ENCODE measurements at places on chromosomes 1 and 21.
A peak's percentile ranks its signal among the peaks of the same experiment; 100 is the strongest.

- no peak for DNase-seq
Measured at GRCh38 chr1:232577772-232578171, 52.2 kb downstream of the SIPA1L2 start.

- no peak for DNase-seq
Measured at GRCh38 chr1:235831148-235831547, 35.6 kb downstream of the LYST start.

GRCh38 chr1:235876402-235876841 lies 9.7 kb upstream of the LYST start:
- DNase-seq: no peak

GRCh38 chr1:222539951-222540597 lies 7.8 kb downstream of the HHIPL2 start:
- no peak for DNase-seq

DNA sequence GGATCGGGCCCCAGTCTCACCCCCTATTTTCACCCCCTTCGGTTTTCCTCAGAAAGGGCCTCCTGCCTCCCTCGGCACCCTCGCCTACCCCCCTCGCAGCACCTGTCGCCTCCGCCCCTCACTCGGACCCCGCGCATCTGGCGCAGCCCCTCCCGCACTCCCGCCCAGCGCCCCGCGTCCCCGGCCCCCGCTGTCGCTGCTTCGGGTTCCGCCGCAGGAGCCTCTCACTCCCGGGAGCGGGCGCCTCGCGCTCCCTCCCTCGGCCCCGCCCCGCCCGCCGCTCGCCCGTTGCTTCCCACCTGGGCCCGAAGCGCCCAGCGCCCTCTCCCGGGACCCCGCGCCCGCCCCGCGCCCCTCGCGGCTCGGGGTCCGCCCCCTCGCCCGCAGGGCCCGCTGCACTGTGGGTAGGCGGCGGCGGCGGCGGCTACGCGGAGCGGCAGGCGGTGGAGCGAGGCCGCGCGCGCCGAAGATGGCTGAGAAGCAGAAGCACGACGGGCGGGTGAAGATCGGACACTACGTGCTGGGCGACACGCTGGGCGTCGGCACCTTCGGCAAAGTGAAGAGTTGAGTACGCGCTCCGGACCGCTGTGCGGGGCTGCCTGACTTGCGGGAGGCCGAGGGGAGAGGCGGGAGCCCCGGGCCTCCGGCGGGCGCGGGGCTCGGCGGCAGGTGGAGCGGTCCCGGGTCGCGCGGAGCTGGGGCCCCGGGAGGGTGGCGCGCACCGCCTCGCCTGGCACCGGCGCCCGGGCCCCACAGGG lies at the start of gene PRKAA2:
Gene PRKAA2, plus strand, starts transcription at position 396 of the 758 bp plus-strand sequence. Its CDS starts 74 bp downstream, at position 470.
- DNase-seq: no peak

GRCh38 chr1:225919906-225920305 lies 4.1 kb downstream of the PYCR2 start:
- DNase-seq: no peak

GRCh38 chr1:220272841-220273090 lies 513 bp upstream of the RAB3GAP2 start:
- DNase-seq: no peak

DNA sequence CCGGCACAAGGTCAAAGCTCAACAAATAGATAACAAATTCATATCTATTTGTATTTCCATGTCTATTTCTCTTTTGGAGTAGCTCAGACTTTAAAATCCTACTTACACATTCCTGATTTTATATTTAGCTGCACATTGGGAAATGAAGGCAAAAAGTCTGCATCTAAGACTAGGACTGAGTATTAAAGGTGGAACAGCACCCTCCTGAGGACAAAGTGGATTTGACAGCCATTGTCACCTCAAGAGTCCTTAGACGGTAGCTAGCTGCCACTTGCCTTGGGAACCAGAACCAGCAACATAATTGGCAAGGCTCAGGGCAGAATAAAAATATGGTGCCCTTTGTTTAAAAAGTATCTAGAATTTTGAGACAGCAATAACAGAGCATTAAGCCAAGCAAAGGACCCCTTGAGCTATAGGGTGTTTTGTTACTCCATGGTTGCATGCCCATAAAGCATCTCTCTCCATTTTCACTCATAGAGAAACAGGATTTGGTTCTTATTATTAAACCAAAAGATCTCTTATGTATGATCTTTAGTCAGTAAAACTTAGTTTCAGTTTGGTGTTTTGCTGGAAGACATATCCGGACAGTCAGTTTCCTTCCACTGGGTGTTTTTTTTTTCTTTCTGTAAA lies 30.0 kb upstream of the SGIP1 start:
- no peak for DNase-seq

- no peak for DNase-seq
Measured at GRCh38 chr21:14968029-14968428, 96.8 kb downstream of the NRIP1 start.

GRCh38 chr1:116560704-116561490 lies 9.9 kb downstream of the CD58 start:
- DNase-seq: no peak

- no peak for DNase-seq
Measured at GRCh38 chr1:245790441-245790840, 635.7 kb downstream of the KIF26B start.

DNA sequence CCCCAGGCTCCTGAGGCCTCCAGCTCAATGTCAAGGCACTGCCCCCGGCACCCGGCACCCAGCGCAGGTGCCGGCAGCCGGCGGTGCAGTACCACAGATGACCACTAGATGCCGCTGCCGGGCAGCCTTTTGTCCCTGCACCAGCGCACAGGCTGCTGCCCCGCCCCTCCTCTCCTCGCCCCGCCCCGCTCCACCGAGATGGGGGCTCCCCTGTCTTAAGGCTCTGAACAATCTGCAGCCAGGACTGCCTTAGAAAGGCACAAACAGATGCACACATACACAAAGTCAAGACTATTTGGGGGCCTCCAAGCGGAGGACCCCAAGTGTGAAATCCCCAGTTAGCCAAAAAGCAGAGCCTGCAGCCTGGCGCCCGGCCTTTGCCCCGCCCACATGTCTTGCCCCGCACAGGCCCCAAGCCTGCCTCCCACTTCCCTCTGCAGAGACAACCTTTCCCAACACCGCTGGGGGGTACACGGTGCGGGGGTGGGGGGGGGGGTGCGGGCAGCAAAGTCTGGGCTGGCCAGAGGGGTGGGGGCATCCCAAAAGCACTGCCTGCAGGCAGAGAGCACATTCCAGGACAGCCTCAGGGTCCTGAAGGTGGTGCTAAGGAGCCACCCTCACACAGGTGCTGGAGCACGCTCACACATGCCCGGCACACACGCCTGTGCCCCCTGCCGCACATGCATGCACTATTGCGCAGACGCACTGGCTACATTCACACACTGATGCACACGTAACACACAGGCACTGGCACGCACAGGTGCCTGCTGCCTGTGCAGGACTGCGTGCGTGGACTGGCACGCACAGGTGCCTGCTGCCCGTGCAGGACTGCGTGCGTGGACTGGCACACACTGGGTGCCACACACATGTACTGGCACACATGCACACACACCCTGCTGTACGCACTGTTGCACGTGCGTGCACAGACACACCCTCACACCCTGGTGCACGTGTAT lies 37.1 kb downstream of the ARHGEF16 start:
- DNase-seq: peak; percentile 80

GRCh38 chr1:25427696-25428095 lies 3.0 kb upstream of the MACO1 start:
- no peak for DNase-seq

DNA sequence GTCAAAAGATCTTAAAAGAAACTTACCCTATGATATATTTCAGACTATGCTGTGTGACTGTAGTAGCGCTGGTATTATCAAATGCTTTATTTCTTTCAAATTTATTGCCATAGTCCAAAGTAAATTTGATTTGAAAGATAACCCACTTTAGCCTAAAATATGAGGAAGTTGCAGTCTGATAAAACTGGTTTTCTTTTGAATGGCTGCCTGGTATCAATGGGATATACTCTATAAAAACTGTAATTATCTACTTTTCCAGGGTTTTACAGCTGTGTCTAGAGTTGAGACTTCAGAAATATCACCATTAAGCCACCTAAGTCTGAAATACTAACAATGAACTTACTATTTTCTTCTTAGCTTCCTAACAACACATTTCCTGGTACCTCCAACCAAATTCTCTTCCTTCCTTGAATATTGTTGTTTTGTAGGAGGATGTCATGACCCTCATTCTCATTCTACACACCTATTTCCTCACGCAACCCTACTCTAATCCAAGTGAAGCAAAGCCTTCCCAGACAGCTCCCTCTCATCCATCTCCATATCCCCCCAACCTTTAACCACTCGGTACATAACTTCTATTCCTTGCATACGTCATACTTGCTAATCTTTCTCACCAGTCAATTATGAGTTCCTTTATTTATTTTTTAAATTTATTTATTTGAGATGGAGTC lies 17.0 kb downstream of the KDM5B start:
- DNase-seq: no peak

- no peak for DNase-seq
Measured at GRCh38 chr21:42310411-42311001, 4.7 kb downstream of the TFF3 start.

GRCh38 chr1:59557549-59557885 lies 257.2 kb upstream of the HOOK1 start:
- no peak for DNase-seq

GRCh38 chr1:34276606-34277005 lies 99.9 kb downstream of the C1orf94 start:
- DNase-seq: no peak

DNA sequence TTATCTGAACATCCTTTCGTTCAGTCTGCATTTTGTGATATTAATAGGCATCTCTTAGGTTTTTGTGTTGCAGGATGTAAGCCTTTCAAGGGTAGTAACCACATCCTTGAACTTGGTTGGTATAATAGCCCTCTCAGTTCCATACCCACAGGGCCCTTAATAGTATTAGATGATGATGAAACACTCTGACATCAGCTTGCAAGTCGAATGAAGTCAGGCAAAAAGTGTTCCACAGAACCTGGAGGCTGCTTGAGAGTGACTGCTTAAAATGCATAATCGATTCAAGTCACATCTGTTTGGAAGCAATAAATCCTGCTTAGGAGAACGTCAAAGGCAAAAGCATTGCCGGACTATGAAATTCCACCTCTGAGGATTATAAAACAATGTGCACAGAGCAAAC lies 415.6 kb upstream of the KAZN start:
- DNase-seq: no peak

DNA sequence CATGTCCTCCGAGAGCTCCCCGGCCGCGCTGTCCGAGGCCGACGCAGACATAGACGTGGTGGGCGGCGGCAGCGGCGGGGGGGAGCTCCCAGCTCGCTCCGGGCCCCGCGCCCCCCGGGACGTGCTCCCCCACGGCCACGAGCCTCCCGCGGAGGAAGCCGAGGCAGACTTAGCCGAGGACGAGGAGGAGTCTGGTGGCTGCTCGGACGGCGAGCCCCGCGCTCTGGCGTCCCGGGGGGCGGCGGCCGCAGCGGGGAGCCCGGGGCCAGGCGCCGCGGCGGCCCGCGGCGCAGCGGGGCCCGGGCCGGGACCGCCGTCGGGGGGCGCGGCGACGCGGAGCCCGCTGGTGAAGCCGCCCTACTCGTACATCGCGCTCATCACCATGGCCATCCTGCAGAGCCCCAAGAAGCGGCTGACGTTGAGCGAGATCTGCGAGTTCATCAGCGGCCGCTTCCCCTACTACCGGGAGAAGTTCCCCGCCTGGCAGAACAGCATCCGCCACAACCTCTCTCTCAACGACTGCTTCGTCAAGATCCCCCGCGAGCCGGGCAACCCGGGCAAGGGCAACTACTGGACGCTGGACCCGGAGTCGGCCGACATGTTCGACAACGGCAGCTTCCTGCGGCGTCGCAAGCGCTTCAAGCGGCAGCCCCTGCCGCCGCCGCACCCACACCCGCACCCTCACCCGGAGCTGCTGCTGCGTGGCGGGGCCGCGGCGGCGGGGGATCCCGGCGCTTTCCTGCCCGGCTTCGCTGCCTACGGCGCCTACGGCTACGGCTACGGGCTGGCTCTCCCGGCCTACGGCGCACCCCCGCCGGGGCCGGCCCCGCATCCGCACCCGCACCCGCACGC lies 547 bp downstream of the FOXD2 start:
- no peak for DNase-seq

GRCh38 chr1:105137543-105138457 lies 1388.1 kb downstream of the AMY1C start:
- no peak for DNase-seq

- no peak for DNase-seq
Measured at GRCh38 chr1:165524639-165525285, 19.0 kb upstream of the LRRC52 start.

DNA sequence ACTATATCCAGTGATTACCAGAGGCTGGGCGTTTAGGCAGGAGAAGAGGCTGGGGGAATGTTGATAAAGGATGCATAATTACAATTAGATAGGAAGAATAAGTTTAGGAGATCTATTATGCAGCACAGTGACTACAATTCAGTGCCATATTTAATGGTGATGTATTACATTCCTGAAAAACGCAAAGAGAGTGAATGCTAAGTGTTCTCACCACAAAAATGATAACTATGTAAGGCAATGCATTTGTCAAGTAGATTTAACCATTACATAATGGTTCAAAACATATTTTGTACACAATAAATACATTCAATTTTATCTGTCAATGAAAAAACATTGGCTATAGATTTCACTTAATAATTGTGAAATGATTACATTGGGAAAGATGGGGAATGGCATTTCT lies 548.9 kb downstream of the NUF2 start:
- DNase-seq: no peak

GRCh38 chr1:10113501-10113900 lies 80.7 kb downstream of the UBE4B start:
- DNase-seq: no peak

GRCh38 chr1:11107599-11107998 lies 7.9 kb upstream of the EXOSC10 start:
- DNase-seq: no peak

DNA sequence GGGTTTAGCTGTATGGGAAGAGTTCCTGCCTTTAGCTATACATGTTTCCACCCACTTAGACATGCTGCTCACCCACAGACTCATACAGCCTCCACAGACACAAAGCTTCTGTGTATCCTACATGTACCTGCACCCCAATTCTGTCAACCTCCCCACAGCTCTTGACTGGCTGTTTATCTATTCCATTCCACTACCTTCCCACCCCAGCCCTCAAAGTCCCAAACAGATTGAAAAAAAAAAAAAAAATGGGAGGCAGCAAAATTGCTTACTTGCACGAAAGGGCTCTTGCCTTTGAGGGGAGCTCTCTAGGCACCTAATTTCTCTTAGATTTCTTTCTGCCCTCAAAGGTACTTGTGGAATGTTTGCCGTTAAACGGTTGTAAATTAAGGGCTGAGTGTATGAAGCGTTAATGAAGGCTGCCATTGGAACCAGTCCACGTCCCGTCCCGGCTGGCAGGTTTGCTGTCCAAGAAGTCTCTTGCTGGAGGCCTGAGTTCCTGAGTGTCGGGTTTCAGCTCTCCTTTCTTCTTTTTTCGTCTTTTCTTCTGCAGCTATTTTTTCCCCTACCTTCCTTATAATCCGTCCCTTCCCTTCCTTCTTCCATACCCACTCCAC lies 43.6 kb downstream of the PBX1 start:
- DNase-seq: no peak

GRCh38 chr21:25934771-25935224 lies 200.0 kb downstream of the GABPA start:
- DNase-seq: no peak

- no peak for DNase-seq
Measured at GRCh38 chr1:9600861-9601834, 12.4 kb downstream of the TMEM201 start.

- no peak for DNase-seq
Measured at GRCh38 chr21:38531039-38531541, 32.8 kb upstream of the ERG start.
